ENCODE measurements at places on chromosomes 4 and X. TPM values are rescaled to one million over a fixed set of nuclear protein-coding genes. Genes with fewer than 3 reads are reported as not detected.

Gene STPG2
- not detected for total RNA-seq

Gene SLC16A2
- 0.05 TPM for total RNA-seq

Gene HS3ST1
- total RNA-seq: 0.15 TPM

Gene NMU
- total RNA-seq: not detected

Gene S100P
- total RNA-seq: 18.8 TPM

Gene SPATA4
- total RNA-seq: not detected

Gene FAM9B
- total RNA-seq: not detected

Gene SEC24D
- 71.5 TPM for total RNA-seq

Gene PRICKLE3
- total RNA-seq: 18.6 TPM

Gene CHRDL1
- not detected for total RNA-seq

Gene SLC34A2
- total RNA-seq: not detected

Gene ADH7
- not detected for total RNA-seq
